Omental fat pad (tissue), 4 donors: ENCODE measurements at places on chromosomes 7 and 10.
A peak's percentile ranks its signal among the peaks of the same experiment; 100 is the strongest.

DNA sequence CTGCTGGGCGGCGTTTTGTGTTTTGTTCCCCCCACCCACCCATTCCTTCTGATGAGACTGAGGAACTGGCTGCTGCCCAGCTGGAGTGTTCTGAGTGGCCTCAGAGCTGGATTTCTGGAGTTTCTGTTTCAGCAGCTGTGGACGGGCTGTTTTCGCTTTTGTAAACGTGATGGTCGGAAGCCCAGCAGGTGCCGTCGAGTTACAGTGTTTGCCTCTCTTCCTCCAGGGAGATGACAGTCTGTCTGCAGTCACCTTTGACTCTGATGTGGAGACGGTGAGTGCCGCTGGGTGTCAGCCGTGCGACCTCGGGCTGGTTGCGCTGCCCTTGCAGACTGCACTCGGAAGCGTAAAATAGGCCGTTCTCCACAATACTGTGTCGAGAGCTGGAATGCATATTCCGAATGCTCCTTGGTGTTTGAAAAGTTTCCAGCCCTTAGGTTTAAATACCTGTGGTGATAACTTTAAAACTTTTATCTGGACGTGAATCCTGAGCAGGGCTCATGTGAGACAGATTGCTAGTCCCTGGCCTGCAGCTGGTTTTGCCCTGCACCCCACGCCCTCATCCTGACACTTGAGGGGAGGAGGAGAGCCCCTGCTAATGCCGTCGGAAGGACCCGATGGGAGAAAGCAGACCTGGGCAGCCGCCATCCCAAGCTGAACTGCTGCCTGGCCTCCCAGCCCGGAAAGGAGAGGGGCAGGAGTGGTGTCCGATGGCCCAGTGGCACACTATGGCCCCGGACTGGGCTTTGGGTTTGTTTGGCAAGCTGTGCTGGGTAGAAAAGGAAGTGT is 8.3 kb downstream of the IQCE start:
- DNase-seq, result no peak

- no peak for DNase-seq
These were observed 65.7 kb downstream of the VSTM4 start for GRCh38 chr10:49049660-49050059.

DNA sequence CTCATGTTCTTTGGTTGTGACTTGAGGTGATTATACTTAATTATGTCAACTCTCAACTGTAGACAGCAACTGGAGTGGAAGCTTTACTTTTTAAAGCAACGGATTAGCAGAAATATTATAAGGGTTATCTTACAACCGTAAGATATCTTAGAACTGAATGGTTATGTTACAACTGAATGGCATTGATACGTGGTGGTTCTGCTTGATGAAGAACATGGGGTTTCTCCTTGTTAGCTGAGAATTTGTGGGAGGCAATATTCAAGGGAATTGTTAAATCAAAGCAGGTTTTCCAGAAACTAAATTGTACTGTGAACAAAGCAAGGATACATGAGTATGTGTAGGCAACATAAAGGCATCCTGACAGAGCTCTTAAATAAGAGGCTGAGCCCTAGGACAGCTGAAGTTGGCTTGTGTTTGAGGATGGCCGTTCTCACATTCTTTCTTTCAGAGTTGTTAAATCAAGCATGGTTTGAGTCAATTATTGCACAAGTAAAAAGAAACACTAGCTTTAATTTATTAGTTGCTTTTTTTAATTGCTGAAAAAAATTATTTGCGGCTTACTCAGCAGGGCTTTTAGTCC is 350.0 kb downstream of the PLXDC2 start:
- no peak for DNase-seq

DNA sequence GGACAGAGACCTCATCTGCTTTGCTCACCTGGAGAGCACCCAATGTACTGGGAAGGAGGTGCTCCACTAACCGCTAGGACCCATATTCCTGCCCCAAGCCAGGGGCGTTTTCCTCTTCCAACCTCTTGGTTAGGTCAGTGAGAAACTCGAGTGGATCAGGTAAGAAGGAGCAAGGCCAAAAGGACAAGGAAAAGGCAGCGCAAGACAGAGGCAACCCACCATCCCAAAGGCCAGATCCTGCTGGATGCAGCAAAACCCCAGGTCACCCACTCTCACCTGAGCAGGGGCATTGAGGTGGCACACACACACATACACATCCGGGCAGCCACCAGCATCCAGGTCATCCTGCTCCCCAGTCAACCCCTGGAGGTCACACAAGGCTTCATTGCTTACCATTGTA is 105.1 kb downstream of the GRID1 start:
- no peak for DNase-seq

DNA sequence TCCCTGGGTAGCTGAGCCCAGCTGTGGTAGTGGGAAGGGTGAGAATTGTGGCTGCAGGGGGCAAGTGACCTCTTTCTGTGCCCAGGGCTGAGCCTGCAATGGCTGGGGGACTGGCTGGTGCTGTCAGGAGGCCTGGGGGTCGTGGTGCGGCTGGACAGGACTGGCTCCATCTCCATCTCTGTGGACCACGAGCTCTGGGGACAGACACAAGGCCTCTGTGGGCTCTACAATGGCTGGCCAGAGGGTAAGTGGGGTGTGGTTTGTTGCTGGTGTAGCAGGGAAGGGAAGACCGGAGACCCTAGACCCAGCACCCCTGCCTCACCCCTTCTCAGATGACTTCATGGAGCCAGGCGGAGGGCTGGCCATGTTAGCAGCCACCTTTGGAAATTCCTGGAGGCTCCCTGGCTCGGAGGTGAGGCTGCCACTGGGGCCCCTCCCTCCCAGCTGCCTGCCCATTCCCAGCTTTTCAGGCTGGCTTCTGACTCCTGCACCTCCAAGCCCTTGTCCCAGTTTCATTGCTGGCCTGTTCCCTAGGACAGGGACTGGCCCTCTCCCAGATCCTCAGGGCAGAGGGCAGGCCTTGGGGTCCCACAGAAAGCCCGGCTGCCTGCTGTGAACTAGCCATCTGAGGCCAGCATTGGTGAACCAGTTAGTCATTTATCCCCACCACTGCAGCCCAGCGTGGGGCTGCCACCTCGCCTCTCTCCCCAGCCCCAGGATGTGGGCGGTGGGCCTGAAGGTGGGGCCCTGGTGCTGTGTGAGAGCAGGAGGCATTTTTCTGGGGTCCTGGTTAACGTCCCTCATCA is 5.5 kb upstream of the ZNF467 start:
- DNase-seq, result no peak

GRCh38 chr7:124031919-124032318 is 948 bp downstream of the TMEM229A start:
- DNase-seq, result no peak

GRCh38 chr7:137798073-137798763 is 48.6 kb downstream of the DGKI start:
- no peak for DNase-seq

DNA sequence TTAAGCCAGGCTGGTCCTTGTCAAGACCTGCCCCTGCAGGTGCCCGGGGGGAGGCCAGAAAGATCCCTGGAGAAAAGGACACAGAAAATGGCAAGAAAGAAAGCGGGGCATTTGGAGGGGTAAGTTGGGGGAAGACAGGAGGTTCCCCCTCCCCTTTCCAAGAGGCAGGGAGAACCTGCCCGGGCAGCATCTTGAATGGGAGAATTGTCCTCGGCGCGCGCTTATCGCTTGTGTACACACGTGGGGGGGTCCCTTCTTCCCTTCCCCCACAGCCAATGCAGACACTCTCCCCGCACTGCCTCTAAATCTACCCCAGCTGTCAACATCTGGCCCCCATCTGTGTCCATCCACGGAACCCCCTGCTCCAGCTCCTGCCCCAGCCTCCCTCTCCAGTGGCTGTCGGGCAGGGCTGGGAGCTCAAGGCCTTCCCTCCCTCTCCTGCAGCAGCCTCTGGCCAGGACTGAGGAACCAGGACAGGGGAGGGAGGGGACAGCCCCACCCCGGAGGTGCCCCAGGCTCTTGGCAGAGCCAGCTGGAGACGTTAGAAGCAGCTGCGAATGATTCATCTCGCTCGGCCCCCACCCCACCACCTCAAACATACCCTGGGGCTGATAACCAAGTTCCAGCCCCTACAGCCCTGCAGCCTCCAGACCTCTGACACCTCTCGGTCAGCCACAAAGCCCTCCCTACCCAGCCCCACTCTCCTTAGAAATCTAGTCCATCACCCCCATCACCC is 25.3 kb downstream of the EPHB4 start:
- DNase-seq, result no peak

GRCh38 chr10:97689559-97690020 is 2.5 kb upstream of the AVPI1 start:
- no peak for DNase-seq

- DNase-seq, result peak; percentile 27
These were observed 622 bp downstream of the CPEB3 start for GRCh38 chr10:92290076-92290836.
